ENCODE measurements at places on chromosomes 4 and X.
A peak's percentile ranks its signal among the peaks of the same experiment; 100 is the strongest.

- no peak for DNase-seq
Measured at GRCh38 chr4:85548841-85549240, 73.9 kb downstream of the ARHGAP24 start.

DNA sequence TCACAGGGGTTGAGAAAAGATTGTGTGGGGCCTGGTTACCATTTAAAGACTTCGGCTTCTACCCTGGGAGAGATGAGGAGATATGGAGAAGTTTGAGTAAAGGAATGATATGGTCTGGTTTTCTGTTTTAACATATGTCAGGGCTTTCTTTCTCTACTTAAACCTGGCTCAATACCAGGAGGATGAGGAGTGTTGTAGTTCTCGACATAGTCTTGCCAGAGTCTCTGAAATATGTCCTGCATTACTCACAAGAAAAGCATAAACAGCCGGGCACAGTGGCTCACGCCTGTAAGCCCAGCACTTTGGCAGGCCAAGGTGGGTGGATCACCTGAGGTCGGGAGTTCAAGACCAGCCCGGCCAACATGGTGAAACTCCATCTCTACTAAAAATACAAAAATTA is 16.4 kb upstream of the ACE2 start:
- no peak for DNase-seq

GRCh38 chrX:136325377-136325776 is 24.6 kb downstream of the ADGRG4 start:
- no peak for DNase-seq

DNA sequence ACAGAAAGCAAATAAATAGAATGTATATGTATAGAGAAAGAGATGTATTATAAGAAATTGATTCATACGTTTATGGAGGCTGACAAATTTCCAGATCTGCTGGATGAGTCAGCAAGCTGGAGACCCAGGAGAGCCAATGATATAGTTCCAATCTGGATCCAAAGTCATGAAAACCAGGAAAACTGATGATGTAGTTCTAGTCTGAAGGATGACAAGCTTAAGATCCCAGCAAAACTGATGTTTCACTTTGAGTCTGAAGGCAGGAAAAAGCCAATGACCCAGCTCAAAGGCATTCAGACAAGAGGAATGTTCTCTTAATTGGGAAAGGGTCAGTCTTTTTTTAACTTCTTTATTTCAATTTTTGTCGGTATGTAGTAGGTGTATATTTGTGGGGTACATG is 102.6 kb downstream of the LHFPL1 start:
- DNase-seq: no peak

DNA sequence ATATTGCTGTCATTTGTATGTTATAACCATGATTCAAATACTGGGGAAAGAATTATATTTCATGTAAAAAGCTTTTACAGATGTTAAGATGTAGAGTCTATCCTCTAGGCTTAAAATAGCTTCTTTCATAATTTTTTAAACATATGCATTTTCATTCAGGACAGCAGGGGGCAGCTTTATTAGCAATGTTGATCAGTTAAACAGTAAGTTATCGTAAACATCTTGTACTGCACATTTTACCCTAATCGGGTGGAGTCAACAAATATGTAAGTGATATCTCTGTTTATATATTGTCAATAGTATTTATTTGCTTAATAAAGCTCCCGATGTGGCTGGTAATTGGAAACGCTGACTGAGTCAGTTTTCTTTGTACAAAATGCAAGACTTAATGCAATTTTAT is 142.5 kb upstream of the MED14 start:
- no peak for DNase-seq

DNA sequence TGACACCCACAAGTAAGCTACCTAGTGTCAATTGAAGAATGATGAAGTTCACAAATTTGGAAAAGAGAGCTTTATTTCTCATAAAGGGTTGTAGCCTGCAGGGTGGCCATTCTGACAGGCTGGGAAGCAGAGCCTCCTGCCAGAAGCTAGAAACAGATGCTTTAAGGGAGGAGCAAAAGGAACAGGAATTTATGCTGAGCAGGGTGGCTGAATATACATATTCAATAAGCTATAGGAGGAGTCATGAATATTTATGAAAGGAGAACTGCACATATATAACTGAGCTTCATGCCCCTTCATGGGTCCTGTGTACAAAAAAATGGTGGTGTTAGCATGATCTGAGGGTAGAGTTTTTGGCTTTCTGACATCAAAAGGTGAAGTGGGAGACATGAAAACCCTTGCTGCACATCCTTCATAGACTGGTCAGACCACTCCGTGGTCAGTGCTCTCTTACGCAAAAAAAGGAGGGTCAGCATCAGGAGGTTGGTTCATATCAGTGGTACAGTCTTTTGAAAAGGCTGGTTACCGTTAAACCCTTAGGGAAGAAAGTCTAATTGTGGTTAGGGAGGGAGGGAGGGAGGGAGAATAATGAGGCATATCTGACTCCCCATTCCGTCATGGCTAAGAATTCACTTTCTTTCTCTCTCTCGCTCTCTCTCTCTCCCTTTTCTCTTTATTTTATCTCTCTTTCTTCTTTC is 121.4 kb downstream of the LUZP4 start:
- no peak for DNase-seq

- DNase-seq: peak; percentile 62
Measured at GRCh38 chr4:40046311-40046980, 10.2 kb upstream of the N4BP2 start.

- DNase-seq: no peak
Measured at GRCh38 chr4:87912164-87913004, 63.1 kb upstream of the SPP1 start.

- peak; percentile 75 for DNase-seq
Measured at GRCh38 chr4:168744021-168744420, 247.2 kb downstream of the PALLD start.

DNA sequence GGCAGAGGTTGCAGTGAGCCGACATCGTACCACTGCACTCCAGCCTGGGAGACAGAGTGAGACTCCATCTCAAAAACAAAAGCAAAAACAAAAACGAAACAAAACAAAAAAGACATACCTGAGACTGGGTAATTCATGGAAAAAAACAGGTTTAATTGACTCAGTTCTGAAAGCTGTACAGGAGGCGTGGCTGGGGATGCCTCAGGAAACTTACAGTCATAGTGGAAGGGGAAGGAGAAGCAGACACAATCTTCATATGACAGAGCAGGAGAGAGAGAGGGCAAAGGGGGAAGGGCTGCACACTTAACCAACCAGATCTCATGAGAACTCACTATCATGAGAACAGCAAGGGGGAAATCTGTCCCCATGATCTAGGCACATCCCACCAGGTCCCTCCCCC is 229.5 kb downstream of the STK32B start:
- DNase-seq: no peak

DNA sequence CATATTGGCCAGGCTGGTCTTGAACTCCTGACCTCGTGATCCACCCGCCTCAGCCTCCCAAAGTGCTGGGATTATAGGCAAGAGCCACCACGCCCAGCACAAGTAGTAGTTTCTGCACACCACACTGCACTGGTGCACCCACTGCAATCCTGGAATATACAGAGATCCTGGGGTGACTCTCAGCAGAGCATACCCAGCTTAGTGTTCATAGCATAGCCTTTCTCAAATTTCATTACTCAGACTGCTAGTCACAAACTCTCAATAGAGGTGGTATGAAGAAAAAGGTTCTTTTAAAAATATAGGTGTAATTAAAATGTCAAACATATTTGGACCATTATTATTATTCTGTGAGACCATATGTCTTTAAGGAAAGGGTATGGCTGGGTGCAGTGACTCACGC is 6.2 kb upstream of the ARHGAP10 start:
- DNase-seq: no peak

- DNase-seq: peak; percentile 7
Measured at GRCh38 chrX:115226929-115227328, 7.0 kb downstream of the LRCH2 start.

- DNase-seq: no peak
Measured at GRCh38 chrX:111543212-111543741, 31.8 kb downstream of the SERTM2 start.

DNA sequence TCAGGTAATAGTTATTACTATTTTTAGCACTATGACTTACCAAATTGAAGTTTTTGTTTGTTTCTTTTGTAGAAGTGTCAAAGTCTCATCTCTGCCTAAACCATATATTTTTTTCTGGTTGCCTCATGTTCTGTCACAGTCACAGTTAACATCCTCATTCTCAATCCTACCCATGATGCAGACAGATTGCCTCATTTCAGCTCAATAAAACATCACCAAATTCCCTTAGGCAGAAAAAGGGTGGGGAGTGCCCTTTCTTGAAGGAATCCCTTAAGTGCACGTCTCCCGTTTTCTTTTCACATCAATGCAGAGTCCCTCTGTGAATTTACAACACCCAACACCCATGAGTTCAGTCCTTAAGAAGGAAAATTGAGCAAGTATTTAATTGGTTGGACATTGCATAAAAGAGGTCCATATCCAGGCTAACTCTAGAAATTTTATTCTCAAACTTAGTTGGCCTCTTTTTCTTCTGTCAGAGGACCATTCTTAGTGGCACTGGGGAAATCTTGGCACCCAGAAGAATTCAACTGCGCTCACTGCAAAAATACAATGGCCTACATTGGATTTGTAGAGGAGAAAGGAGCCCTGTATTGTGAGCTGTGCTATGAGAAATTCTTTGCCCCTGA is 103.7 kb upstream of the BMPR1B start:
- no peak for DNase-seq

- DNase-seq: no peak
Measured at GRCh38 chr4:61770456-61770855, 570.3 kb downstream of the ADGRL3 start.

DNA sequence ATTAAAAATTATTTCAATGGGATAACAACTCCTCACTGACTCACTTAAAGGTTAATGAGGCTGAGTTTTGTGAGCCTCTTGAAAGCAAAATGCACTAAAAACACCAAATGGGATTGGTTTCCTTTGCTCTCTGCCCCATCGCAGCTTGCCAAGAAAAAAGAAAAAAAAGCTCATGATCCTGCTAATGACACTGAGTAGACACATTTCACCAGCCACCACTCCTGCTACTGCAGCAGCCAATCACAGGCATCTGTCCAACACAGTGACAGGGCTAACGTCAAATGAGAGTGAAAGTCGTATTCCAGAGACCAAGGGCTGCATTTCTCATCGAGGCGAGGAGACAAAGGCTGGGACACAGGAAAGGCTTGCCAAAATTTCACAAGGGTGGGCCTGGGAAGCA is 5.2 kb downstream of the APBB2 start:
- DNase-seq: no peak

- no peak for DNase-seq
Measured at GRCh38 chrX:30653415-30654131, at the start of gene GK. TSS of gene GK (plus strand) at chrX:30653423. CDS start at chrX:30653538, 115 bp downstream.

- DNase-seq: no peak
Measured at GRCh38 chr4:117376692-117377091, 291.3 kb upstream of the TRAM1L1 start.

DNA sequence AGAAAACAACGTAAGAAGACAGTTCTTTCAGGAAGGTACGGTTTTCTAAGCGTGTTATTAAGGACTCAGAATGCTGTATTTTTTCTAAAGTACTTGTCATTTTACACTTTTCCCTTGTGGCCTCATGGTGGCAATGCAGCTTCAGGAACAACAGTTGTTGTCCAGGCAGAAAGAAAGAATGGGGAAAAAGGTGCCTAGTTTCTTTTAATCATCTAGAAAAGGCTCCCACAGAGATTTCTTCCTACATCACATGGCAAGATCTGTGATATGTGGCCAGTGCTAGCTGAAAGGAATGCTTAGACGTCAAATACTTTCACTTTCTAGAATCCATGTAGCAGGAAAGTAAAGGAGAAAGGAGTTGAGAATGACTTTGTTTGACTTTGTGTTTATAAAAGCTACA is 49.0 kb upstream of the TRAM1L1 start:
- peak; percentile 85 for DNase-seq

DNA sequence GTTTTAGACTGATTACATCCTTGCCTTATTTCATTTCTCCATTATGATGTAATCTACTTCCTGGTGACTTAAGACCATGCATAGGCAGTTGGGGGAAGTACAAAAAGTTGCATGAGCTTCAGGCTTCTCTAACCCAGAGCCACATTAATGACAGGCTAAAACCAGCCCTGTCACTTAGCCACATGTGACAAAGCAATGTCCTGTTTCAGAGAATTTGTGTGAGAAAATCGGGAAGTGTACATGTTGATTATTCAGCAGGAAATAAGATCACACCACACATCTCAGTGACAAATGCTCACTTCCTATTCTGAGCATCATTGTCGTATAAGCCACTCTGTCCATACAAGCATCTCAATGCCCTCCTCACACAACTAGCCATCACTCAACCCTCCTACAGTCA is 98.5 kb upstream of the MAGEB16 start:
- no peak for DNase-seq
